ENCODE measurements at places on chromosomes 7 and 10.

- DNase-seq: no peak
Observed at GRCh38 chr7:16926283-16926682, 44.5 kb upstream of the AGR3 start.

- DNase-seq: no peak
Observed at GRCh38 chr10:49191349-49191748, 3.2 kb upstream of the TMEM273 start.

DNA sequence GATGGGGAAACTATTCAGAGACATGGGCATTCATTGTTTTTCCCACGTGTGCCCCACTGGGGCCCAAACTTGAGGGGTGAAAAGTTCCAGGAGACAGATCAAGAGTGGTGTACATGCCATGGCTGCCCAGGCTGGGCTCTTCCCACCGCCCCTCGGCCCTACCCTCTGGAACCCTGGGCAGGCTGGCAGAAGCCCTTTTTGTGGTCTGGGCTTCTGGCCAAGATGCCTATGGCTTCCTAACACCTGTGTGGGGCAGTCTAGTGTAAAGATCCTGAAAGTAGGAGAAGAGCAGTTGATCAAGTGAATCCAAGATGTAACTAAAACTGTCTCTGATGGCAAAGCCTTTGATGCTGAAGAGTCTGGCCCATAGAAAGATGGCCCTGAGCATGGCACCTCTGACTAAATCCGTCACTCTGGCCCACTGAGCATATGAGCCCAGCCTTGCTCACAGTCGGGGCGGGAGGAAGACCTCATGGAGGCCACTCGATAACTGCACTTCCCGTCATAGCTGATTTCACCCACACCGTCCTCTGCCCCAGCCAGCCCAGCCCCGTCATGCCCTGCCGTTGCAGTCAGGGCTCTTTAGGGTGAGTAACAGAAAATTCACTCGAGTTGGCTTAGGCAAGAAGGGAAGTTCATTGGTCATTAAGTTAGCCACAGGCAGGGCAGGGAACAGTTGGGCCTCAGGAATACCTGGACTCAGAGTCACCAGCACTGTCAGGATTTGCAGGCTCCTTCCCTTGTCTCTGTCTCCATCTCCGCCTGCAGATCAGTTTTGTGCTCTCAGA, 37.9 kb upstream of the MTPAP start:
- no peak for DNase-seq

DNA sequence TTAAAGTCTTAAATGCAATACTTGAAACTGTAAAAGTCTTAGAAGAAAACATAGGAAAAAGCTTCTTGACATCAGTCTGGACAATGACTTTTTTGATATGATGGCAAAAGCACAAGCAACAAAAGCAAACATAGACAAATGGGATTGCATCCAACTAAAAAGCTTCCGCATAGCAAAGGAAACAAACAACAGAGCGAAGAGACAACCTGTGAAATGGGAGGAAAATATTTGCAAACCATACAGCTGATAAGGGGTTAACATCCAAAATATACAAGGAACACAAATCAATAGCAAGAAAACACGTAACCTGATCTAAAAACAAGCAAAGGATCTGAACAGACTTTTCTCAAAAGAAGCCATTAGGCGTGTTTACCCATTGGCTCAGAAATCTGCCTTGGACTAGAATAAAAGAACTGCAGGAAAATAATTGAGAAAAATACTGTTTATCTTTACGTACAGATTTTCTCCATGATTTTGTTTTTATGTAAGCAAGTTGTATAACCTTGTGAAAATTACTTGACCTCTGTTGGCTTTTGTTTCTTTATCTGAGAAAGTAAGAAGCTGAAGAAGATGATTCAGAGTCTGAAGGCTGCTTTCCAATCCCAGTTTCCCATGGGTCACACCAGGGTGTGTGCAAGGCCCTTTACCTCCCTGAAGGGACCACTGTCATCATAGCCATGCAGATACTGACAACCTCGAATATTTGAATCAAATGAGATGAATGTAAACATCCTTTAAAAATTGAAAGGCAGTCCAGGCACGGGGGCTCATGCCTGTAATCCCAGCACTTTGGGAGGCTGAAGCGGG, 99.1 kb upstream of the LANCL2 start:
- DNase-seq: no peak

DNA sequence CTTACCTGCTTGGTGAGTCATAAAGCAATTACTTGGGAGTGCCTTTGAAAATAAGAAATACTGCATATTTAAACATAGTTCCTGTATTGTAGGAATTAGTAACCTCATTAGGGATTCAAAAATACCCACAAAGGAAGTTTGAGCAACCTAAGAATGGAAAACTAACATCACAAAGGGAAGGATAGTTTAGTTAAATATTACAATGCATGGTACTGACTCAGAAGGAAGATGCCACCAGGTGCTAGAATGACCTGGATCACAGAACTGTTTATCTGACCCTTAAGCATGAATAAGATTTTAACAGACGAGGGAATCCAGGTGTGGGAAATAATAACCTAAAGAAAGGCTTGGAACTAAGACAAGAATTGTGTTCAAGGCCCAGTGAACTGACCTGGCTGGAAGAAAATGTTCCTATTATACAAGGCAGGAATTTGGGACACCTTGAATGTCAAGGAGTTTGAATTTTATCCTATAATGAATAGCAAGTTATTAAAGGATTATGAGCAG, 106.4 kb downstream of the GSAP start:
- no peak for DNase-seq

- DNase-seq: no peak
Observed at GRCh38 chr10:8563478-8563877, 509.0 kb downstream of the GATA3 start.

GRCh38 chr10:52250510-52250909, 63.6 kb upstream of the DKK1 start:
- no peak for DNase-seq

- no peak for DNase-seq
Observed at GRCh38 chr7:149859369-149859768, 14.4 kb upstream of the ATP6V0E2 start.

- peak; percentile 26 for DNase-seq
Observed at GRCh38 chr7:148609045-148609725, 18.6 kb downstream of the C7orf33 start.

DNA sequence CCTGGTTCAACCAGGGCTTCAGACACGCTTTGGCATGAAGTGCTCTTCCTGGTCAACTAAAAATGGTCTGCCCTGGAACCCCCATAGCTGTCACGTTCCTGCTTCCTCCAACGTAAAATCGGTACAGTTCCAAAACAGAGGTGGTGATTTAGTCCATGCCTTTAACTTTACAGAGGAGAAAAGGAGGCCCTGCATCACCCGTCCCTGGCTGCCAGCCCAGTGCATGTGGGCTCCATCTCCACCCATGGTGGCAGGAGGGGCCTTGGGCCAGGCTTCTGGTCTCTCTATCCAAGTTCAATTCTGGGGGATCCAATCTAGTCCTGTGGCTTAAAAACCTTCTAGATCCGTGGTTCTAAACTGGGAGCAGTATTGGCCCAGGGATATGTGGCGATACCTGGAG, 18.7 kb downstream of the ECHDC3 start:
- no peak for DNase-seq

DNA sequence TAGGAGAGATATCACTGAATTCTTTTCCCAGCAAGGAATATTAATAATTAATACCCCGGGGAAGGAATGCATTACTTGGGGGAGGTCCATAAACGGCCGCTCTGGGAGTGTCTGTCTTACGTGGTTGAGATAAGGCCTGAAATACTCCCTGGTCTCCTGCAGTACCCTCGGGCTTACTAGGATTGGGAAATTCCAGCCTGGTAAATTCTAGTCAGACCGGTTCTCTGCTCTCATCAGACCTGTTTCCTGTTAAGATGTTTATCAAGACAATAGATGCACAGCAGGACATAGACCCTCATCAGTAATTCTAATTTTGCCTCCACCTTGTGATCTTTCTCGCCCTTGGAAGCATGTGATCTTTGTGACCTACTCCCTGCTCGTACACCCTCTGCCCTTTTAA, 162.8 kb upstream of the KCND2 start:
- DNase-seq: no peak

- DNase-seq: no peak
Observed at GRCh38 chr7:96562966-96563365, 146.7 kb downstream of the SEM1 start.

DNA sequence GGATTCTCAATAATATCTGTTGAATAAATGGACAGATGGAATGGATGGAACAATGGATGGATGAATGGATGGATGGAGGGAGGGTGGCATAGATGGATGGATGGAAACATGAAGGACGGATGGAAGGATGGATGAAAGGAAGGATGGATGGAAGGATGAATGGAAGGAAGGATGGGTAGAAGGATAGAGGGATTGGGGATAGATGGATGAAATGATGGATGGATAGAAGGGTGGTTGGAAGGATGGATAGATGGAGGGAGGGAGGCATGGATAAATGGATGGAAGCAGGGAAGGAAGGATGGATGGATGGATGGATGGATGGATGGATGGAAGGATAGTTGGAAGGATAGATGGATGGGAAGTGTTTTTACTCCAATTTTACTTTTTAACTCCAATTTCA, 35.4 kb downstream of the AKR1B15 start:
- no peak for DNase-seq

GRCh38 chr7:106277976-106278375, 6.8 kb downstream of the NAMPT start:
- no peak for DNase-seq

DNA sequence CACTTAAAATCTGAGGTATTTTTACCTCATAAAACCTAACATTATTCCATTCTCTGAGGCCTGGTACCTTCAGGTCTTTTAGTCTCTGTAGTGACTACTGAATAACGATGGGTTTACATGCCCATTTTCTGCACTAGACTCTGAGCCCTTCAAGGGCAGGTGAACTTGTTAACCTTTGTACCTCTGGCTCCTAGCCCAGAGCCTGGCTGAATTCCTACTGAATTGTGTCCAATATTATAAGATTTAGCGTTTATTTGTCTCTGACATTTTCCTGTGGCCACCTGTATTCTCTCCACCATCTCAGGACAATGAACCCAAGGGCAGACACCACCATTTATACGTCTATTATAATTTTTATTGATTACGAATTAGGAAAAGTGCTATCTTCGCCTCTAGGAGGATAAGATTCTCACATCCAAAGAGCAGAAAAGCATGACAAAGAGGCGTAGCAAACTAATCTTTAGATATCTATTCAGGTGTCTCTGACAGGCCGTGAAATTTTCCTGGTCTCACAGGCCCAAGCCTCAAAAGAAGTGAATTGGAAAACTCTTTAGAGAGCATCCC, 27.9 kb upstream of the HNRNPH3 start:
- no peak for DNase-seq

- DNase-seq: no peak
Observed at GRCh38 chr10:124078714-124079113, 14.7 kb downstream of the CHST15 start.

GRCh38 chr10:110258542-110258941, 46.2 kb downstream of the SMNDC1 start:
- DNase-seq: no peak

- DNase-seq: no peak
Observed at GRCh38 chr7:152887778-152888177, 128.2 kb downstream of the ACTR3B start.

- DNase-seq: no peak
Observed at GRCh38 chr10:79316671-79317431, 30.4 kb upstream of the PPIF start.

- DNase-seq: no peak
Observed at GRCh38 chr10:117399341-117400196, 24.3 kb upstream of the PDZD8 start.

DNA sequence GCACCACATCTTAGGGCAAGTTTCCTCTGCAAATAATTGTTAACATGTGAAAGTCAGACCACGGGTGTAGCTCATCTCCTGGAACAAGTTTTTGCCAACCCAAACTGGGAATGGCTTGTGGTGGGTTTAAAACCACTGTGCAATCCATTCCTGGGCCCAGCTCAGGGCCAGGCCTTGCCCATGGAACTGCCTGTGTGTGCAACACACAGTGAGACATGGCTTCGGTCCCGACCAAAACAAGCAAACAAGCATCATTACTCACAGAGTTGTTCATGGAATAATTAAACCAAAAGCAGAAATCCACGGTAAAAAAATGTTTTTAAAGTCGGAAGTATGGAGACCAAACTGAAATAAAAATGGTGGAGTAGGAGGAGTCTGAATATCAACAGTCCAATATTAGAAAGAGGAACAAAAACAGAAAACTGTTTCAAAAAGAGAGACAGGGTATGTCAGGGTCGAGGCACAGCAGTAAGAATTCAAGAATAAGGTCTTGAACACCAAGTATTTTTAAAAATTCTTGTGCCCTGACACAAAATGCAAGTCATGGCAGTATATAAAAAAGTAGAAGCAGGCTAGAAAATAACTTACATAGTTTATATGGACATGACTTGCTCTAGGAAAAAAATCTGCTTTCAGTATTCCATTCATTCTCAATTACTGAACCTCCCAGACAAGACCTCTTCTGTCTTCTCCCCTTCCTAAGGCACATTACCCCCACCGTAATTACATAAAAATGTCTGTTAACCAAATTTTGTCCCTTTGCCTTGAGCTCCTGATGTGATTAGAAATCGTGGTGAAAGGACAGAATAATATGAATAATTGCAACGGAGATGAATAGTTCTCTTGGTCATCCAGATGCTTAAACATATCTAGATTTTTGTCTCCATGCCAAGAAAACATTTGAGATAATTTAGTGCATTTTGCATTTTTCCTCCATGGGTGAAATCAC, 88.4 kb downstream of the FAS start:
- no peak for DNase-seq

- peak; percentile 3 for DNase-seq
Observed at GRCh38 chr7:131735101-131735500, 178.7 kb upstream of the PODXL start.

DNA sequence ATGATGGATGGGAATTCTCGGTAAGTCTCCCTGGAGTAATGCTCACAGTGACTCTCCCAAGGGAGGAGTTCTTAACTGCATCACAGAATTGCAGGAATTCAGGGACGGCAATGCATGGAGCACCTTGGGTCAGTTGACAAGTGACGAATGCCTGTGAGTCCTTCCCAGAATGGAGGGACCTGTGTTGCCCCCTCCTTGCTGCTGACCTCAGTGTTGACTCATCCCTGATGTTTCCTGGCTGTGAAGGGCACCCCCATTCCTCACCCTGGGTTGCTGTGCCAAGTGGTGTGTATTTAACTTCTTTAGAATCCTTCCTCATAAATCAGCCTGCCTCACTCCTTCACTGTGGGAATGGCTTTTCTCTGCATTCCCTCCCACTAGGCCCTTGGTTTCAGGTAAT, 98.9 kb downstream of the LRMDA start:
- DNase-seq: no peak

- no peak for DNase-seq
Observed at GRCh38 chr10:20287586-20287985, 471.4 kb downstream of the PLXDC2 start.

All from muscle of arm (tissue), 14 donors.